GM12878 (cell line): ENCODE measurements at places on chromosomes 5 and 9. TPM values are rescaled to one million over a fixed set of nuclear protein-coding genes. Genes with fewer than 3 reads are reported as not detected.

DNA sequence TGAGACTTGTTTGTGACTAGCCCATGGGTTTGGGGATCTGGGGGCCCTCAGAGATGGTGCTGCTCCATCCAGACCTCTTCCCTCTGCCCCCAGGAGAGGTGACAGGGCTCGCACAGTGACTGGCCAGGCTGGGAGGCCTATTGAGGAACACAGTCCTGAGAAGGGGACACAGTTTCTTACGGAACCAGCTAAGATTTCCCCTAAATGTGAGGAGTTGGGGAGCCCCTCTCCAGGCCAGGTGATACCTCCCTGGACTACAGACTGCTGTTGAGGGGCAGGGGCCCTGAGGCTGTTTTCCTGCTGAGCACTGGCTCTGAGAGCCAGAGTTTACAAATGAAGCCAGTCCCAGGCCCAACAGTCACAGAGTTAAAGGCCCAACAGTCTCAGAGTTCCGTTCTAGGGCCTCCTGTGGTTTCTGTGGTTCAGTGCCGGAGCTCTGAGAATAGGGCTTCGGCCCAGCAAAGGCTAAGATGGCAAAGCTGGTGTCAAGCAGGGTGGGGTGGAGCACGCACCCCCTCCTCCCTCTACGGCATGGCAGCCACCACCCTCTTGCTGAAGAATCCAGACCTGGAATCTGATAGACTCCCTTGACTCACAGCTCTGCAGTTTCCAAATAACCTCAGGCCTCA is 1.1 kb upstream of the SEMA4D start:
- DNase-seq = no peak
- H3K36me3 ChIP-seq = no peaks in the 10 kb centered on the region
- H3K27ac ChIP-seq = peak overlapping the region; percentile 72
- peak overlapping the region; percentile 29; the same call in 1 of the 2 replicates for H3K4me3 ChIP-seq
- H3K4me1 ChIP-seq = peaks cover 35% of the 10 kb centered on the region

- no peak for DNase-seq
- H3K4me3 ChIP-seq = no peak overlapping the region
- no peaks in the 10 kb centered on the region for H3K36me3 ChIP-seq
Measured at GRCh38 chr9:89792189-89793123, 187.6 kb downstream of the GADD45G start.

DNA sequence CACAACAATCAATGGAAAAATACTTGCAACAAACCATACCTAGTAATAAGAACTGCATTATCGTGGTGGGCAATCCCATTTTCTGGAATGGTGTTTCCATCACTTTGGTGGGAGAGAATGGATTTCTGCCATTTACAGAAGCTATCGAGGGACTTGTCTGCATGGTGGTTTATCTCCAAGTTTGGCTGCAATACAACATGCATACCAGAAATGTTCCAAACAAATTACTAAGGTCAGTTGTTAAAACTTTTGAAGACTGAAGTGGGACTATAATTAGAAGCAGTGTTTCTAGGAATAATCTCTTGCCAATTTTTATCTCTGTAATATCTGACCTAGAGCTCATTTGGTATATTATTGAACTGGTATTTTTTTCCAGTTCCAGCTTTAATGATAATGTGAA is 30.3 kb downstream of the ADAMTS6 start:
- H3K36me3 ChIP-seq = no peaks in the 10 kb centered on the region
- DNase-seq = no peak
- H3K4me3 ChIP-seq = no peak overlapping the region
- no peaks in the 10 kb centered on the region for H3K4me1 ChIP-seq
- no peak overlapping the region for H3K27ac ChIP-seq

DNA sequence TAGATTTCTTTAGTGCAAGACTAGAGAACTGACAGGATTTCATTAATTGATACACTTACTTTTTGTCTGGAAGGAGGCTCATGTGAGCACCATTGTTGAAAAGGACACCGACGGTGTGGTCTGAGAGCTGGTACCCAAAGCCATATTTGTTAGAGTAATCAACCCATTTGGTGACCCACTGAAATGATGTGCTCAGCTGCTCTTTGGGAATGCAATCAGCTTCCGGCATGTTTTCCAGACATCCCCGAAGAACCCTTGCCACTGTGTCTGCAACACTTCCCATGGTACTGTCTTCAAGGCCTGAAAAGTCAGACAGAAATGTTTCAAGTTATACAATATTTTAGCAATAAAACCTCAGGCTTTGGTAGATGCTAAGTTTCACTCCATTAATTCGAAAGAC is 4.4 kb downstream of the PLK2 start:
- H3K4me3 ChIP-seq = no peak overlapping the region
- H3K27ac ChIP-seq = no peak overlapping the region
- H3K27me3 ChIP-seq = peaks cover 2% of the 10 kb centered on the region; the same call in 1 of the 2 replicates
- H3K36me3 ChIP-seq = no peaks in the 10 kb centered on the region
- peaks cover 7% of the 10 kb centered on the region for H3K4me1 ChIP-seq

GRCh38 chr5:64680289-64680688 is 10.0 kb upstream of the SHISAL2B start:
- H3K27me3 ChIP-seq = no peaks in the 10 kb centered on the region
- H3K4me3 ChIP-seq = no peak overlapping the region
- no peaks in the 10 kb centered on the region for H3K4me1 ChIP-seq
- no peak for DNase-seq
- H3K36me3 ChIP-seq = no peaks in the 10 kb centered on the region

DNA sequence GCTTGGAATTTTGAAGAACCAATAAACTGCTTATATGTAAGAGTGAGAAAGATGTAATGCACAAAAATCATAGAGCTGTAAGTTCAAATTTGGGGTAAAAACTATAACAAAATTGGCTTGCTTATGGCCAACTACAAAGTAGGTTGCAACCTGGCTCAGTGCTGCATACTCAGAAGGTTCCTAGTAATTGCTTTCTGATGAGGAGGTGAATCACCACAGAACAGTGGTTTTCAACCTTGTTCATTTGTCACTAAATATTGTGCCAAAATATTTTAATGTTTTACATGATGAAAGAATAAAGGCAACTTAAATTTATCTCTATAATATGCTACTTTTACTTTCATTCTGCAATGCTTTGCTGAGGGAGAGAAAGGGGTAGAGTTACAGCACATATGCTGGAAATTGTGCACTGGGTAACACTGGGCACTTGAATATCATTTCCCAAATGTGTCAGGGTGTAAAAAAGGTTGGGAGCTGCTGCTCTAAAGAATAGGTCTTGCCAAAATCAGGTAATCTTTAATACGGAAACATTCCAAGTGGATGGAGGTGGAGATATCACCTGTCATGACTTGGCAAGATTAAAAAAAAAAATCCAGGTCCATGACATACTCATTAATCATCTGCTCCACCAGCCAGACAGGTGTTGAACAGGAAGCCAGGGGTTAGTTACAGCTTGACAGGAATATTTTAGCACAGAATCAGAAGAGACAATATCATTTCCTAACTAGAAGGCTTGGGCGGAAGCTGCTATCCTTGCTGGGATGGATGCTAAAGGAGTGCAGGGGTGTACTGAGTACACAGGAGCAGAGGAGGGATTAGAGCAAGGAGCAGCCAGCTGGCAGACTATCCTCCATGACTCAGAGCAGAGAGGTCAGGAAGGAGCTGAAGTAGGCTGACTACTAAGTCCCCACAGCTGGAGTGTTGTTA is 34.6 kb upstream of the CCL21 start:
- H3K4me1 ChIP-seq = no peaks in the 10 kb centered on the region
- H3K36me3 ChIP-seq = no peaks in the 10 kb centered on the region
- no peak for DNase-seq
- H3K27me3 ChIP-seq = no peaks in the 10 kb centered on the region

DNA sequence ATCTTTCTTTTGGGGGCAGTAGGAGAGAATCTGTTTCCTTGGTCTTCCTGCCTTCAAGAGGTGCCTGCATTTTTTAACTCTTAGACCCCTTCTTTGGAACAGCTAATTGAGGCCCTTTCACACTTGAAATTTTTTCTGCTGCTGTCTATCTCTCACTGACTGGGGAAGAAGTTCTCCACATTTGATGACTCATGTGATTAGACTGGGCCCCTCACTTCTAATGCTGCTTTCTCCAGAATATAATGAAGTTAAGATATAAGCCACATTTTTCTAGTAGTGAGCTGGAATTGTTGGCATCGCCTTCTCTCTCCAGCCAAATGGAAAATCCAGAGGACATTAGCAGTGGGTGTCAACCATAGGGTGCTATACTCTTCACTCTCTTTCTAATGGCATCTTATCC is 12.4 kb downstream of the ZNF474 start:
- no peak overlapping the region for H3K27ac ChIP-seq
- DNase-seq = no peak
- H3K4me3 ChIP-seq = no peak overlapping the region
- H3K4me1 ChIP-seq = no peaks in the 10 kb centered on the region
- no peaks in the 10 kb centered on the region for H3K27me3 ChIP-seq
- H3K36me3 ChIP-seq = no peaks in the 10 kb centered on the region

DNA sequence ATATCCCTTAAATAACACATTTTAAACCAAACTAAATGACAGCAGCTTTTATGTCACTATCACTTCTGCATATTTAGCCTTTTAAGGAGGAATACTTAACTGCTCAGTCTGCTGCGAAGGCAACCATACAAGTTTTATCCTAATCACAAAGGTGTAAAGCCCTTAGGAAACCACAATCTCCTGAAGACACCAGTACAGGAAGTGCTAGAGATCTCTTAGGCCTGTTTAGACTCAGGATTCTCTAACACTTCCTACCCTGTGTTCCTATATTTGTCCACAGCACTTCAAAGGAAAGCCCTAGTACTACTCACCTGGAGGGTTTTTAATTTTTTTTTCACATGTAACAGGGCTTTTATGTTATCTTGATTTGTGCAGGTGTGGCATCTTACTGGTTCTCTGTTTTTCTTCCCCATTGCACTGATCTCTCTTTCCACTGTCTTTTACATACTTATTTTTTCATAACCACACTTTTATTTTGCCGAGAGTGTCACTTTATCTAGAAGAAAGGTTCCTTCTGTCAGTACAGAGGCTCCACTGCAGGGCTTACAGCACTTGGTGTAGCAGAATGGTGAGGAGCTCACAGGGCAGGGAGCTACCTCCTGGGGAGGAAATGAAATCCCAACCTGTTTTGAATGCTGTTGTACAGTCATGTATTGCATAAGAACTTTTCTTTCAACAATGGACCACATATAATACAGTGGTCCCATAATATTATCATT is 1060.6 kb upstream of the ACO1 start:
- H3K4me1 ChIP-seq = no peaks in the 10 kb centered on the region
- H3K27ac ChIP-seq = no peak overlapping the region
- no peaks in the 10 kb centered on the region for H3K27me3 ChIP-seq
- no peak overlapping the region for H3K4me3 ChIP-seq
- no peaks in the 10 kb centered on the region for H3K36me3 ChIP-seq
- no peak for DNase-seq

- no peaks in the 10 kb centered on the region for H3K27me3 ChIP-seq
- H3K27ac ChIP-seq = no peak overlapping the region
- no peak overlapping the region for H3K4me3 ChIP-seq
- no peak for DNase-seq
- H3K4me1 ChIP-seq = peaks cover 22% of the 10 kb centered on the region
- H3K36me3 ChIP-seq = peaks cover 33% of the 10 kb centered on the region
Measured at GRCh38 chr9:133368249-133368881, 7.5 kb downstream of the SURF4 start.

DNA sequence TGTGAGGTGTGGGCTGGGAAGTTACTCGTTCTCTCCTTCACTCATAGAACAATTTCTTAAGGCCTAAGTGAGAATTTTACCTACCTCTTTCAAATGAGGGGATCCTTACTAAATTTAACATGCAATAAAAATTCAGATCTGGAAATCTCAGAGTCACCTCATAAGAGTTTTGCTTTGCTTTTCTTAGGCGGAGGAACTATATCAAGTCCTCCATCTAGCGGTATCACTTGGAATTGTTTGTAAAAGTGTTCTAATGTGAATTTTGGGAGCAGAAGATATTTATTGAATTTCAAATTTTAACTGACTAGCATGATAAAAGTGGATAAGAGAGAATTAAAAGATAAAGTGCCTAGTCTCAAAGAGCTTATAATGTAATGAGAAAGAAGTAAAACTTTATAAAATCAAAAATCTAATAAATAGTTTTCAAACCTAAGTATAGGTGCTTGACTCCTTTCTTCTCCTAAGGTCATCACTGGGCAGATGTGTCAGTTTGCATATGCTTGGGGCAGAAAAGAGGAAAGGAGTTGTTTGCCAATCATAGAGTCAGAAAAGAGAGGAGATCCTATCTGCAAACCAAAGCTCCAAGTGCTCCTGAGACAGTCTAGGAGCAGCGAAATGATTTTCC is 145.7 kb upstream of the DAB2 start:
- H3K36me3 ChIP-seq = no peaks in the 10 kb centered on the region
- H3K4me1 ChIP-seq = no peaks in the 10 kb centered on the region
- no peak overlapping the region for H3K4me3 ChIP-seq
- no peak for DNase-seq

GRCh38 chr5:157303667-157304327 is 37.9 kb downstream of the CYFIP2 start:
- DNase-seq = no peak
- no peak overlapping the region for H3K4me3 ChIP-seq
- H3K27ac ChIP-seq = no peak overlapping the region
- H3K27me3 ChIP-seq = no peaks in the 10 kb centered on the region
- H3K36me3 ChIP-seq = peaks cover 35% of the 10 kb centered on the region
- no peaks in the 10 kb centered on the region for H3K4me1 ChIP-seq

SLC27A4 gene
- 13.5 and 13.9 TPM in 2 replicates for total RNA-seq

DOCK8 gene
- 90.6 and 100 TPM in 2 replicates for total RNA-seq

PCDHGB5 gene
- total RNA-seq = 1.8 and 2.3 TPM in 2 replicates

PDZD2 gene
- 0.13 TPM in 1 of 2 replicates, not detected in the other for total RNA-seq

PDE6A gene
- total RNA-seq = not detected in 2 replicates

CCL27 gene
- total RNA-seq = not detected in 2 replicates

FGF1 gene
- total RNA-seq = not detected in 2 replicates

UBE2R2 gene
- 32.8 and 33.8 TPM in 2 replicates for total RNA-seq

LCN1 gene
- not detected in 2 replicates for total RNA-seq

PCDHB11 gene
- total RNA-seq = not detected in 2 replicates

NME5 gene
- not detected in 2 replicates for total RNA-seq
